ENCODE measurements at places on chromosomes 1 and 21.
A peak's percentile ranks its signal among the peaks of the same experiment; 100 is the strongest.

- no peak for DNase-seq
Observed at GRCh38 chr21:18023711-18024110, 204.6 kb upstream of the C21orf91 start.

- DNase-seq, result peak; percentile 17
Observed at GRCh38 chr1:35883635-35884101, 659 bp downstream of the AGO1 start.

DNA sequence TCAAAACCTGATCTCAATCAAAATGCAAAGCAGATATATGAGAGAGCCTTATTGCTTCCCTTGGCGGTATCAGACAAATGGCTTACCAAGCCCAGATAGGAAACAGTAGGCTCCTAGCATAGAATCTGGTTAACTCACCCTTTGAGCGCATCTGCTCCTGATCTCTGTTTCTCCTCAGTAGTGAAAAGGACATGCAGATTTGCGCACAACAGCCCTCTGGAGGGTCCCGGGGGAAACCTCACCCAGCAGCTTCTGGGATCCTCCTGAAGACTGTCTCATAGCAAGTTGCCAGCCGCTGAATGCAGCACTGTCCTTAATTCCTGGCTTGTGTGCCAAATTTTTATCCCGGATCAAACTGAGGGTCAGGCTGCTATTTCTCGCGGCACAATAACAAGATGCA is 192.2 kb downstream of the FASLG start:
- DNase-seq, result no peak

- DNase-seq, result no peak
Observed at GRCh38 chr1:21655748-21656147, 13.4 kb downstream of the RAP1GAP start.

DNA sequence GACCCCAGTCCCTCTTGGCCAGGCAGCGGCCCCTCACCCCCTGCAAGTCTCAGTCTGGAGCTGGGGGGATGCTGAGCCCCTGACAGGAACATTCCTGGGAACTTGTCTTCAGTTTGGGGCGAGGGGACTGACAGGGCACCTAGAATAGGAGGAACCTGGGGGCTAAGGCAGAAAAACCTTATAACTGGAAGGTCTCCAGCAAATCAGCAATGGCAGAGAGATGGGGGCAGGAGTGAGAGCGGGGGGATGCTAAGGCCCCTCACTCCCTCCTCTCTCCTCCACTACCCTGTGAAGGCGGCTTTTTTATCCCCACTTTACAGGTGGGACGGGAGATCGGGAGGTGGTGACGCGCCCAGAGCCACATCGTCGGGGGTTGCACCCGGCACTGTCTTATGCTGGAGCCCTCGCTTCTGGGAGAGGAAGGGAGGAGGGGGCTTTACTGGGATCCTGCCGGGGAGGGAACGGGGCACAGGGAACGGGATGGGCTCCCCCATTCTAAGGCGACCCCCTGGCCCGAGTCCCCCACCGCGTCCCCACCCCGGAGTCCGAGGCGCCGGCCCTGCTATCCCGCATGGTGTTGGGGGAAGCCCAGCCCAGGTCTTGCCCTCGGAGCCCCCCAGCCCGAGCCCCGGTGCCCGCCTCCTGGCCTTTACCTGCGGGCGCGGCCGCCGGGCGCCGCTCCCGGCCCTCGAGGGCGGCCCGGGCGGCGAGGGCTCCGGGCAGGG is 456 bp downstream of the COL8A2 start:
- DNase-seq, result no peak

- DNase-seq, result no peak
Observed at GRCh38 chr1:48673332-48674105, 103.2 kb downstream of the BEND5 start.

GRCh38 chr1:183730107-183730724 is 74.7 kb upstream of the RGL1 start:
- DNase-seq, result no peak

GRCh38 chr1:244952280-244952933 is 88.1 kb upstream of the HNRNPU start:
- DNase-seq, result no peak

GRCh38 chr1:89295187-89295586 is 22.5 kb upstream of the GBP5 start:
- no peak for DNase-seq

GRCh38 chr1:194104247-194104844 is 917.9 kb upstream of the B3GALT2 start:
- DNase-seq, result no peak

- DNase-seq, result no peak
Observed at GRCh38 chr1:220999872-221000863, 120.9 kb downstream of the HLX start.

GRCh38 chr21:28380241-28380640 is 612.4 kb downstream of the LTN1 start:
- DNase-seq, result no peak
